Naive B cell (primary cell): ENCODE measurements at places on chromosomes 3 and 15. TPM values are rescaled to one million over a fixed set of nuclear protein-coding genes. Genes with fewer than 3 reads are reported as not detected.

The PSTPIP1 gene
- polyA plus RNA-seq = 26.8 TPM

The ZBBX gene
- polyA plus RNA-seq = not detected

The PLA2G4B gene
- polyA plus RNA-seq = 0.47 TPM

GRCh38 chr3:182795389-182795782 is 2.1 kb downstream of the ATP11B start:
- peak; percentile 46 for DNase-seq

GRCh38 chr15:88106074-88106473 is 150.5 kb downstream of the NTRK3 start:
- no peak for DNase-seq

- no peak for DNase-seq
Measured at GRCh38 chr3:74402821-74403220, 211.6 kb downstream of the CNTN3 start.

DNA sequence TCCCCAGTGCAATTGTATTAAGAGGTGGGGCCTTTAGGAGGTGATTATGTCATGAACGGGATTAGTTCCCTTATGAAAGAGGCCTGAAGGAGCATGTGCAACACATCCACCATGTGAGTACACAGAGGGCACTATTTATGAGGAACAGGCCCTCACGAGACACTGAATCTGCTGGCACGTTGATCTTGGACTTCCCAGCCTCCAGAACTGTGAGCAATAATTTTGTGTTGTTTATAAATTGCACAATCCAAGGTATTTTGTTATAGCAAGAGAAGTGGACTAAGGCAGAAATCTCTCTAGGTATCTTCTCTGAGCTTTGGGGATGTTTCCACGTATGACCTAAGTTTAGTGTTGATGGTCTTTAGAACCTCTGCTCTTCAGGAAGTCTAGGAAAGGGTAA is 149.3 kb upstream of the CBLB start:
- no peak for DNase-seq
